ENCODE measurements at places on chromosomes 1 and 21. TPM values are rescaled to one million over a fixed set of nuclear protein-coding genes. Genes with fewer than 3 reads are reported as not detected.
A peak's percentile ranks its signal among the peaks of the same experiment; 100 is the strongest.

Gene CYP4A22
- total RNA-seq: 0.23 TPM

Gene BEND5
- 8.3 TPM for total RNA-seq

Gene FAM3B
- total RNA-seq: 116 TPM

DNA sequence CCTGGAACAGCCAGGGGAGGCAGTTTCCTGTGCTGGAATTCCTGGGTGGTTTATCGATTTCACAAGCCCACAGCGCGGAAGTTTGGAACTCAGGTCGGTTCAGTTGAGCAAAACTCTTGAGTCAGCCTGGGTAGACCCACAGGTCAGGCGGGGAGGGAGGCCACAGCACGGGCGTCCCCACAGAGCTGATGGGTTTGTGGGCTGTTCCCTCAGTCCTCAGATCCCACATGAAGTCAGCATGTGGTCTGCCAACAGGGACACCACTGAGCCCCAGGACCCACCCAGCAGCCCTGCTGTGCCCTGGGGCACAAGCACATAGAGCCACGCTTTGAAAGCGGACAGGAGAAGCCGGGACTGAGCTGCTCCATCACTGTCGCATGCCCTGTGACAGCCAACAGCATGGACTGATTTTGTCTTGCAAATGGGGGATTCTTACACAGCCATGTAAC lies 17.4 kb downstream of the BMP8A start:
- no peak for DNase-seq

DNA sequence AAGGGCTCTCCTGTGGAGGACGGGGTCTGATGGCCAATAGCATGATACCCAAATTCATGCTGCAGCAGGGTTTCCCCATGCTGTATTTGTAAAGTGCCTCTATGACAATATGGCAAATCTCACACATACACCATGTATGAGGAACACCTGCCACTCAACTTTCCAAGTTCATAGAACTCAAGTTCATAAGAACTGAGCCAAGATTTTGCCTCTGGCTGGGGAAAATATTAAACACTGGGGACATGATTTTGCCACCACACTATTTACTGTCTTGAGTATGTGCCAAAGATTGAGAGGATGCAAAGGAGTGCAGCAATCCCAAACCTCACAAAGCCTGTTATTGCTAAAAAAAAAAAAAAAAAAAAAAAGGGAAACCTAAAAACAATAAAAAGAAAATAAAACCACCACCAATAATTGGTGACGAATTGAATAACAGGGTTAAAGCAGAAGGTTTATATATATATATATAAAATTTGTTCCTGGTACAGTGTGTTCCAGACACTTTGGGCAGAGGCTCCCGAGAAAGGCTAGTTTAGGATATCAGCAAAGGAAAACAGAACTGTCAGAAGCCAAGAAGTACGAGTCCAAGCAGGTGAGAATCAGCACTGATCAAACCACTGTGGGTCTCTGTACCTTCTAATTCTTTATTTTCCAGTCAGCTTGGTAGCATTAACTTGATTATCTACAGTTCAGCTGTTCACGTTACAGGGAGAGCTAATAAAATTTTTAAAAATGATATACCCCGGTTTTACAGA lies 24.3 kb downstream of the ZBTB21 start:
- no peak for DNase-seq

DNA sequence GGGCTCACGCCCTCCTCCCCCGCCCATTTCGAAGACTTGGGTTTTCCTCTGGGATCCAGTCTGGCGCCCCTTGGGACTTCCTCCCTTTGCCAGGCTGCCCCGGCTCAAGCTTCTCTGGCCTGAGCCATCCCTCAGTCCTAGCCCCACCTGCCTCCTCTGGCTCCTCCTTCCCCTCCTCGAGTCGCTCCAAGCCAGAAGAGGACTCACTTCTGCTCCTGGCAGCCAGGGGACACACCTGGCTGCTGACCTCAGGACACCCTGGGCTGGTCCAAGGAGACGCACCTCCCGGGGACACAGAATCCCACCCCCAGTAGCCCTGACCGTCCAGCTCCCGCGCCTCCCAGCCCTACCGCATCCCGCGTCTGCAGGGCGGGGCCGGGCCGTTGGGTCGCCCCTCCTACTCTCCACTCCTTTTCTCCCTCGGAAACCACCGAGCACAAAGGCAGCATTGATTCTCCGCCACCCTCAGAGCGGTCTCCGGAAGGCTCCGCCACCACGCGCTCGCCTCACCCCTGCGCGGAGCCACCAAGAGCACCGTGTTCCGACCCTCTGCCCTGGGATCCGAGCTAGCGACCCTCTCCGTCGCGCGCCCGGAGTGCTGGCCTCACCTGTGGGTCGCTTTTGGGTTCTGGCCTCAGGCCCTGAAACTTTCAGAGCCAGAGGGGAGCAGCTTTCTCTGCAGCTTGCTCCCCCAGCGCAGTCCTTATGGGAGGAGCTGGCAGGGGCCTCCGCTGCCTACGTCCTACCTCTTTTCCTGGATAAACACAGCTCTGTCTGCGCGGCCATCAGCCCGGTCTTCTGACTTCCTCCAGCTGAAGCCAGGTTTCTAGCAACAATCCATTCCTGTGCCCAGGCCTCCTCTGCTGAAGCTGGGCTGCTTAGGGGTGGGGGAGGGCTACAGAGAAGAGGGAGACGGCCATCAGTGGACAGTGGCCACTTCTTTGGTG lies at the start of gene C2CD4D:
TSS of gene C2CD4D (minus strand) at position 364 of the 947 bp plus-strand sequence. CDS start 831 bp downstream, outside the sequence.
- peak; percentile 65 for DNase-seq

- peak; percentile 97 for DNase-seq
These were observed 38.8 kb upstream of the SRSF10 start for GRCh38 chr1:24018611-24019580.

DNA sequence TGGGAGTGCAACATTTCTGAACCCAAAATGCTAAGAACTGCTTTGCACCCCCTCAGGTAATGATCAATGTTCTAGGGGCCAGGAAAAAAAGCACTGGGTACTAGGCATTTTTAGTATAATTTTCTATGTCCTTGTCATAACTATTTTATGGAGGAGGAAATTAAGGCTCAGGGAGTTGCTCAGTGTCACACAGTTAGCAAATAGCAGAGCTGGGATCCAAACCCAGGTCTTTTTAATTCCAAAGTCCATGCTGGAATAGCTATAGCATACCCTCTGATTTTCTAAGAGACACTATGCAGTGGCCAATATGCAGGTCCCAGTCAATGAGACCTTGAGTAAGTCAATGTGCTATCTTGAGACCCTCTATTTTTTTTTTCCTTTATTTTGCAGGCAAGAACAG lies 394.5 kb upstream of the USP24 start:
- no peak for DNase-seq

GRCh38 chr1:208807446-208808127 lies 563.4 kb upstream of the PLXNA2 start:
- no peak for DNase-seq
